ENCODE measurements at places on chromosomes 16 and 17.

GRCh38 chr17:48148854-48149786 lies 41.6 kb downstream of the SNX11 start:
- peak; percentile 61 for DNase-seq

DNA sequence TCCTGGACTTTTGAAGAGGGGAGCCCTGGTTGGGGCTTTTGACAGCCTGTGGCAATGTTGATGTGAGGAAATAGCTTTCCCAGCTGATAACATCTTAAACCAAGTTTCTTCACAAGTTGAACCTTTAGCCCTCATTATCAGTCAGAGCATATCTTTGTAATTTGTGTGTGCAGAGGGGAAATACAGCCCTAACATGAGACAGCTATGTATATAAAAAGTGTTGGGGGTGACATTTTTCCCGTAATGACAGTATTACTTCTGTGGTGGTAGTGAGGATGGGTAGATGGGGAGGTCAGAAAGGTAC lies 221.1 kb downstream of the FTO start:
- no peak for DNase-seq

DNA sequence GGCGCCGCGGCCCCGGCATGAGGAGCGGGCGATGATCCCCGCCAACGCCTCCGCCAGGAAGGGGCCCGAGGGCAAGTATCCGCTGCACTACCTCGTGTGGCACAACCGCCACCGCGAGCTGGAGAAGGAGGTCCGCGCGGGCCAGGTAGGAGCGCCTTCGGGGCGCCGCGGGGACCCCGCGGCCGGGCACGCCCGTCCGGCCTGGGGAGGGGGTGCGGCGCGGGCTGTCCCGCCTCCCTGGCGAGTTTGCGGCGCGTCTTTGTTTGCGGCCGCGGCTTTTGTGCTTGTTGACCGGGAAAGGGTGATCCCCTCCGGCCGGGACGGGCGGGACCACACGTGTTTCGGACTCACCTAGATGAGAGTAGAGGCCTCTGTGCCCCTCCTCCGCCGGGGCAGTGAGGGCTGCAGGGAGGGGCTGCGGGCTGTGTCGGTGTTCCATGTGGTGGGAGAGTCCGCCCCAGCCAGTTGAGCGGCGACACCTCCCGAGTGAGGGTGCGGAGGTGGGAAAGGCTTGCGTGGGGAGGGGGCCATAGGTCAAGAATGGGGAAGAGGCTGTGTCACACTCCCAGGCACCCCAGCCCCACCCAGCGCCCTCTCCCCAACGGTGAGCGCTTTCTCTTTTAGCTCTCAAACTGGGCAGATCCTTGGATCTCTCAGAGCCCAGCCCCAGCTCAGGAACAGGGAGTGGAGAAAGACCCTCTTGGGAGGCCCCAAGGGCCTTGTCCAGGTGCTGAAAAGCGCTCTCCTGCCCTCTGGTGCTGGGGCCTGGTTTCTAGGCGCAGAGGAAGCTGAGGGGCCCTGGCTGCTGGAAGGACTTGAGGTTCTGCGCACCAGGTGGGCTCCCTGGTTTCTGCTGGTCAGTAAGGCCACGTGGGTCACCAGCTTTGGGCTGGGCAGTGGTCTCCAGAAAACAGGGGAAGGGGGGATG lies 923 bp downstream of the ANKRD13B start:
- DNase-seq = peak; percentile 38

- no peak for DNase-seq
Observed at GRCh38 chr16:80198311-80199299, 342.2 kb upstream of the DYNLRB2 start.

- DNase-seq = no peak
Observed at GRCh38 chr17:2954898-2955445, 108.4 kb downstream of the OR1D5 start.

DNA sequence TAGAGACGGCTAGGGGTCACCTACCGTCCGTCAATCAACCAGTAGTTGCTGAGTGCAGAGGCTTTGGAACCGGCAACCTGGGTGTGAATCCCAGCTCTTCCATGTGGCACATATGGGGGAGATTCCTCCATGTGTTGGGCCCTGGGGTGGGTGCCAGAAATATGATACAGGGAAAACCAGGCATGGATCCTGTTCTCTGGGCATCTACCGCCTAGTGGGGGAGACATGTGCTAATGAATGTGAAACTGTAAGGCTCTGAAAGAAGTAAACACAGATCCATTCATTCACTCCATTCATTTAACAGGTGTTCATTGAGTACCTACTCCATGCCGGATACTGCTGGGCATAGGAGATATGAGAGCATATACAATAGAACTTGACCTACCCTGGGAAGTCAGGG lies 39.5 kb upstream of the SDK2 start:
- peak; percentile 19 for DNase-seq

- no peak for DNase-seq
Observed at GRCh38 chr17:17684906-17685774, 3.9 kb downstream of the RAI1 start.

GRCh38 chr16:11636172-11636721 lies 32.0 kb upstream of the SNN start:
- DNase-seq = peak; percentile 82

DNA sequence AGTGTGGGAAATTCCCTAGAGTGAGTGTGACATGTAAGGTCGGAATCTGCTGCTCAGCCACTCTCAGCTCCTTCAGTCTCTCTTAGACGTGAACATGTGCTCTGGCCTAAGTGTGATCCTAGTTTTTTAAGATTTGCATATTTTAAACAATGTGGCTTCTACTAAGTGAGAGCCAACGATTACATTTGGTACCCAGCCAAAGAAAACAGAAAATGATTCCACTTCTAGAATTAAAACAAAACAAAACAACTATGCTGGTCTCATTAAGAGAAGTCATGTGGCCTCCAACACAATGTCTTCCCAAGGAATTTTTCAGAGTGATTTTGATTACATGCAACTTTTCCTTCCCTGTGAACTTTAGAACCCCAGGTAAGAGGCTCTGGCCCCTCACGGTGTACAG lies 10.1 kb downstream of the TMEM238L start:
- no peak for DNase-seq

DNA sequence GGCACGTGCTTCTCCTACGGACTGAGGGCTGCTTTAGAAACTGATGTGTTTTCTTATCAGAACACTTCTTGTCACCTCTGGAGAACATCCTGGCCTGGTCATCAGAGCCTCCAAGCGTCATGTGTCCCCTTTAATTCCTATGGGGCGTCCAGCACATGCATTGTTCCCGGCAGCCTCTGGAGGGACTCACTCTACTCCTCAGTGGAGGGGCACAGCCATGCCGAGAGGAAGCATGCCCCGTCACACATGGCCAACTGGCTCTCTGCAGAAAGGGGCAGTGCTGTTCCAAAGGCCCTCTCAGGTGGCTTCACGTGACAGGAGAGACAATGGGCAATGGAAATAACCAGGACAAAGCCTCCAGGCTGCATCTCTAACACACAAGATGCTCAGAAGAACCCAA lies 31.8 kb downstream of the CDRT15L2 start:
- no peak for DNase-seq

GRCh38 chr17:35981246-35981645 lies at the start of gene CCL16:
TSS of gene CCL16 (minus strand) at chr17:35981497. CDS start at chr17:35981420, 77 bp downstream.
- no peak for DNase-seq

- DNase-seq = no peak
Observed at GRCh38 chr17:34121311-34121710, 133.8 kb upstream of the CCL2 start.

GRCh38 chr16:88686062-88686438 lies 257 bp downstream of the SNAI3 start:
- DNase-seq = peak; percentile 59

GRCh38 chr17:16439303-16439791 lies 24.0 kb downstream of the TRPV2 start:
- DNase-seq = no peak

DNA sequence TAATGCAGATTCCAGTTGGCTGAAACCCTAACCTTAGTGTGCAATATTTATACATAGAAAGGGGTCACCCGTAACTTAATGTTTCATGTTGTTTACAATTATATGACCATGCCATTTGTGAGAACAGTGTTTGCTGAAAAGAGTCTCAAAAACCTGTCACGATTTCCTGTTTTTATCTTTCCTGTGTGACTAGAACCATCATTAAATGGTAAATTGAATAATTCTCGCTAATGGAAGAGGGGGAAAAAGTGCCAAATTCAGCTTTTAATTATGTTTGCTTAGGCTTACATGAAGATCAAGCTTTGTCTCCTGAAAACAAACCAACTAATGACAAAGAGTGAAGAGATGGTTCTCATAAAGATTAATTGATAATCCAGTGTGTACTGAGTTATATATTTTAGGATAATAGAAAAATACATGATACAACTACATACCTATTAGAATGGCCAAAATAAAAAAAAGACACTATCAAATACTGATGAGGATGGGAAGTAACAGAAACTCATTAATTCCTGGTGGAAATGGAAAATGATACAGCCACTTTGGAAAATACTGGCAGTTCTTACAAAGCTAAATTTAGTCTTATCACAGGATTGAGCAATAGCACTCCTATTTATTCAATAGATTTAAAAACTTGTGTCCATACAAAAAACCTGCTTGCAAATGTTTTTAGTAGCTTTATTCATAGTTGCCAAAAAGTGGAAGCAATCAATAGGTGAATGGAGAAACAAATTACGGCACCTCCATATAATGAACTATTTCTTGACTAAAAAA lies 141.7 kb downstream of the CDK5R1 start:
- DNase-seq = no peak

DNA sequence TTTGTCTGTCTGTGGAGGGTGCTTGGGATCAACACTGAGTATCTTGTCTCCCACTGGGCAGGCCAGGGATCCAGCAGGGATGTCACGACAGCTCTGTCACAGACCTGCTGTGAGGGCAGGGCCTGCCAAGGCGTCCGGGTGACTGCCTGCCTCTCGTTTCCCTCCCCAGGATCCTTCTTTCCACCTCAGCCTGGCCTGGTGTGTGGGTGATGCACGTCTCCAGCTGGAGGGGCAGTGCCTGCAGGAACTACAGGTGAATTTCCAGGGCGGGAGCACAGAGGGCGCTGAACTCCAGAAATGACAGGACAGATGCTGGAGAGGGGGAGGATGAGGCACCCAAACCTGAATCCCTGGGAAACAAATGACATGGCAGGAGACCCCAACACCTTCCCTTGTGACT lies 6.8 kb upstream of the MMP15 start:
- no peak for DNase-seq

- no peak for DNase-seq
Observed at GRCh38 chr16:85680352-85680944, 8.3 kb downstream of the GINS2 start.

GRCh38 chr16:46736695-46737094 lies 11.4 kb downstream of the MYLK3 start:
- no peak for DNase-seq

- DNase-seq = no peak
Observed at GRCh38 chr17:64431534-64431933, 17.4 kb upstream of the MILR1 start.

DNA sequence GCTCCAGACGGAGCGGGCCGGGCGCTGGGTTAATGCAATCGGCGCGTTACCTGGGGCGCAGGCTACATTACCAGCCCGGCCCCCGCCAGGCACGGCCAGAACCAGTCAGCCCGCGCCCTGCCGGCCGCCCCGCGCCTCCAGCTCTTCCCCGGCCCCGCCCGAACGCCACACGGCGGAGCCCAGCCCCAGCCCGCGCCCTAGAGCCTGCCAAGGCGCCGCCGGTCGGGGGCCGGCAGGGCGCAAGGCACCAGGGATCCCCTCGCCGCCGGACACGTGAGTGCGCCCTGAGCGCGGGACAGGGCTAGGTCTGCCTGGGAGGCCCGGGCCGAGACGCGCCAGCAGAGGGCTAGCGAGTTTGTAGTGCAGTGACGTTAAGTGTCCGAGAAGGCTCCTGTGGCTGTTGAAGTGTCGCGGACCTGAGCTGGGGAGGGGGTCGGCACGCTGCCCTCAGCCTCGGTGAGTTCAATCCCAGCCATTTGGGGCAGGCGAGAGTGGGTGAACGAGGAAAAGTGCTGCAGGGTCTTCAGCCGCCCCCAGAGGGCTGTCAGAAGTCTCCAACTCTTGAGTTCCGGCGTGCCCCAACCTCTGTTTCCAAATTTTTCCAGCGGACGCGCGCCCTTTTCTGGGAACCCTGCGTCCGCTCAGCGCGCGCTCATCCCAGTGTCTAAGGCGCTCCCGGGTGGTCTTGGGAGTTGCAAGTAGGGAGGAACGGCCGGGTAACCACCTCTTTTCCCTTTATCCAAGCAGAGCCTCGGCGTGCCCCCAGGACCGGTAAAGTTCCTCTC lies at the start of gene SLC6A2:
Gene SLC6A2 (plus strand): TSS at position 92 of the 785 bp plus-strand sequence. CDS start 707 bp downstream, outside the sequence.
- DNase-seq = no peak

- no peak for DNase-seq
Observed at GRCh38 chr17:38728290-38728831, 1.8 kb upstream of the CISD3 start.

DNA sequence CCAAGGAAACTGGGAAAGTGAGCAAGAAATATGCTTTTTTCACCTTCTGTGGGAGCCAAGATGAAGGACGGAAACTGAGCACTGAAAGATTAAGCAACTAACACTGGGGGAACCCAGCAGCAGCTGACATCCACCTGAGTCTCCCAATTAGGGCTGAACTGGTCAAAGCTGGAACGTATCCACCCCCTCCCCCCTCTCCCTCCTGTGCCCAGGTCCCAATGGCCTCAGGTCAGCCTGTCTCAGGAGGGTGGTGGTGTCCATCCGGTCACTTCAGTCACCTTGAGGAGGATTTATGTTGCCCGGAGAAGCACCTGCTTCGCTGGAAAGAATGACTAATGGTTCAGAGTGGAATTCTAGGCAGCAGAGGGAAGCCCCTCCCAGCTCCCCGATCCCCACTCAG lies 10.0 kb downstream of the PEMT start:
- DNase-seq = no peak

DNA sequence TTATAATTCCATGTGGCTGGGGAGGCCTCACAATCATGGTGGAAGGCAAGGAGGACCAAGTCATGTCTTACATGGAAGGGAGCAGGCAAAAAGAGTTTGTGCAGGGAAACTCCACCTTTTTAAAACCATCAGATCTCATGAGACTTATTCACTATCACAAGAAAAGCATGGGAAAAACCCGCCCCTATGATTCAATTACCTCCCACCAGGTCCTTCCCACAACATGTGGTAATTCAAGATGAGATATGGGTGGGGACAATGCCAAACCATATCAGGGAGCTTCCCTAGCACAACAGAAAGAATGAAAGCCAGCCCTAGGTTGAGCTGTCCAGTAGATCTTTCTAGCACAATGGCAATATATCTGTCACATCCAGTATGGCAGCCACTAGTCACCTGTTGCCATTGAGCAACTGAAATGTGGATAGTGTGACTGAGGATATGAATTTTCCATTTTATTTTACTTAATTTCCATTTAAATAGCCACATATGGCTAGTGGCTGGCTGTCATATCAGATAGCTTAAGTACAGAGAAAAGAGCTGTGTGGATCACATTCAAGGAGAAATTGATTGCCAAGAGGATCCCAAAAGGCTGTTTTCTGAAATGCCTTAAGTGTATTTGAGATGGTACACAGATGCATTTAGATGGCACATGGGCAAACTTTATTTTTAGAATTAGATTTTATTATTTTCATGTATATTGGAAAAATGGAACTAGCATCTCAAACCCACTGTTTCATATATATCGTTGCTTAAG lies 273.0 kb downstream of the GRIN2A start:
- DNase-seq = no peak
